ENCODE measurements at places on chromosomes 16 and 17. TPM values are rescaled to one million over a fixed set of nuclear protein-coding genes. Genes with fewer than 3 reads are reported as not detected.

DNA sequence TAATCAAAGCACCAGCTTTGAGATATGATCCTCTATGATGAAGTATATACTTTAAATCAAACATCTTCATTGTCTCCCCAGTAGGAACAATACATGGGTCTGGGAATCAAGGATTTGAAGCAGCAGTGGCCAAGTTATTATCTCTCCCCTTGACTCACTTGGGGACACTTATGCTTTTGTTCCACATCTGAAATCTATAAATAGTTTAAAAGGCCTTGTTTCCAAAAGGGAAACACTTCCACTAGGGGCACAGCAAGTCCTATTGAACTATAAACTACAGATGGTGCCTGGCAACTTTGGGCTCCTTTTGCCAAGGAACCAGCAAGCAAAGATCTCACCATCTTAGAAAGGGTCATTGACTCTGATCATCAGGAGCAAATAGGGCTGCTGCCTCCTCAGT lies 16.0 kb upstream of the CEP112 start:
- no peaks in the 10 kb centered on the region for H3K36me3 ChIP-seq
- no peaks in the 10 kb centered on the region for H3K4me1 ChIP-seq
- H3K27me3 ChIP-seq: no peaks in the 10 kb centered on the region
- H3K27ac ChIP-seq: no peak overlapping the region

- H3K27ac ChIP-seq: no peak overlapping the region
- no peaks in the 10 kb centered on the region for H3K36me3 ChIP-seq
- H3K4me1 ChIP-seq: no peaks in the 10 kb centered on the region
- H3K27me3 ChIP-seq: no peaks in the 10 kb centered on the region
Observed at GRCh38 chr16:46743232-46743719, 4.9 kb downstream of the MYLK3 start.

CCL14 gene
- 5.4 TPM for polyA plus RNA-seq

DNA sequence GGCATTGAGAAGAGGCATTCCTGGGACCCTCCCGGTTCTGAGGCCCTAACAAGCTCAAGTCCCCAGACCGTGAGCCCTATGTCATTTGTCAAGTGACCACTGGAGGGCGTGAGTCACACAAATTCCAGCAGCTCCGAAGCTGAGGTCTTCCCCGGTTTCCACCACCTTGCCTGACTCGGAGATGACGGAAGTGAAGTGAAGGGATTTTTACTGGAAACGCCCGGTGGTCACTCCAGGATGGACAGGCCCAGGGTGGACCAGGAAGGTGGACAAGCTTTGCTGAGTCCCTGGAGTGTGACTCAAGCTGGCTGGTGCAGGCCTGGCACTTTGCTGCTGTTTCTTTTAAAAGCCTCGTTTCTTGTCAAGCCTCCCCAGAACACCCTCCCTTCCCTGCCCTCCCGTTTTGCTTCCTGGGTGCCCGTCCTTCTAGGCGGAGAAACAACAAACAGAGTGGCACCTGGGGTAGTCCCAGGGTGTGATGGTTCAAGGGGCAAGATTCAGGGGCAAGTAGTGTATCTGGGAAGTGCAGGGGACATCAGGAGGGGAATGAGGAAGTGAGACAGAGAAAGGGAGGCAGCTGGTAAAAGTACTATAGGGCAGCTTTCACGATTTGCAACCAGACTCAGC lies 5.3 kb upstream of the NOS2 start:
- H3K27ac ChIP-seq: peak overlapping the region; percentile 75
- DNase-seq: peak; percentile 94
- H3K27me3 ChIP-seq: no peaks in the 10 kb centered on the region
- no peaks in the 10 kb centered on the region for H3K36me3 ChIP-seq

APOBR gene
- 11.9 TPM for polyA plus RNA-seq

SSTR5 gene
- 0.87 TPM for polyA plus RNA-seq

BCL6B gene
- polyA plus RNA-seq: 2.4 TPM

TRAF7 gene
- polyA plus RNA-seq: 64.9 TPM

GRCh38 chr17:17837380-17837821 lies 615 bp upstream of the SREBF1 start:
- peaks cover 20% of the 10 kb centered on the region for H3K36me3 ChIP-seq
- DNase-seq: peak; percentile 58
- H3K4me3 ChIP-seq: peak overlapping the region; percentile 94

DNA sequence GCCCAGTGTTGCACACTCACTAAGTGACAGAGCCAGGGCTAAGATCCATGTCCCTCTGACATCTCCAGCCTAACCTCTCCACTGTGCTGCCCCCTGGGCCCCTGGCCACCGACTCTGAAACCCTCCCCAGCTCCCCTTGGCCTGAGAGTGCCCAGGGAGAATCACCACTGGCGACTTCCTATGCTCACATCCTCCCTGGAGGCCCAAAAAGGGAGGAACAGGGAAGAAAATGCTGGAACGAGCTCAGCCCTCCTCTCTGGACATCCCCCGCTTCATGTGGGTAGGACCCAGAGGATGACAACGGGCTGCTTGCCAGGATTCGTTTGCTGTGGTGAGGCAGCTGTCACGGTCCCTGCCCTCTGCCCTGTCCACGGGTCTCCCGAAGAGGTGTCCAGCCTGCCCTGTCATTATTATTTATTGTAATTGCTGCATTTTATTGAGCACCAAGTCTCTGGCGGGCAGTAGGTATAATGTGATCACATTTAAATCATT lies 153.5 kb upstream of the RPL38 start:
- no peak overlapping the region for H3K4me3 ChIP-seq
- no peak overlapping the region for H3K27ac ChIP-seq
- no peaks in the 10 kb centered on the region for H3K36me3 ChIP-seq
- H3K4me1 ChIP-seq: no peaks in the 10 kb centered on the region
- H3K27me3 ChIP-seq: no peaks in the 10 kb centered on the region

- no peaks in the 10 kb centered on the region for H3K4me1 ChIP-seq
- H3K27ac ChIP-seq: no peak within 1 kb of the TSS
- no peak for DNase-seq
- peaks cover 11% of the 10 kb centered on the region for H3K27me3 ChIP-seq
- H3K36me3 ChIP-seq: no peaks in the 10 kb centered on the region
Observed at GRCh38 chr17:41315204-41315794, at the start of gene KRTAP17-1. Gene KRTAP17-1 (minus strand): TSS chr17:41315710. CDS start chr17:41315650, 60 bp downstream.

CIITA gene
- 11.7 TPM for polyA plus RNA-seq

Measured in small intestine (tissue), 16 donors.